ENCODE measurements at places on chromosomes 1 and 21.

- DNase-seq: no peak
These were observed 36.9 kb upstream of the OR2B11 start for GRCh38 chr1:247494767-247495166.

DNA sequence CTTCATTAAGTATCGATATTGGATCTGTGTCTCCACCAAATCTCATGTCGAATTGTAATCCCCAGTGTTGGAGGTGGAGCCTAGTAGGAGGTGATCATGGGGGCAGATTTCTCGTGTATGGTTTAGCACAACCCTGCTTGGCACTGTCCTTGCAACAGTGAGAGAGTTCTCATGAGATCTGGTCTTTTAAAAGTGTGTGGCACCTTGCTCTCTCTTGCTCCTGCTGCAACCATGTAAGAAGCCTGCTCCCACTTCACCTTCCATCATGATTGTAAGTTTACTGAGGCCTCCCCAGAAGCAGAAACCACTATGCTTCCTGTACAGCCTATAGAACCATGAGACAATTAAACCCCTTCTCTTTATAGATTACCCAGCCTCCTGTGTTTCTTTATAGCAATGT, 424.4 kb downstream of the NPHP4 start:
- DNase-seq: no peak

DNA sequence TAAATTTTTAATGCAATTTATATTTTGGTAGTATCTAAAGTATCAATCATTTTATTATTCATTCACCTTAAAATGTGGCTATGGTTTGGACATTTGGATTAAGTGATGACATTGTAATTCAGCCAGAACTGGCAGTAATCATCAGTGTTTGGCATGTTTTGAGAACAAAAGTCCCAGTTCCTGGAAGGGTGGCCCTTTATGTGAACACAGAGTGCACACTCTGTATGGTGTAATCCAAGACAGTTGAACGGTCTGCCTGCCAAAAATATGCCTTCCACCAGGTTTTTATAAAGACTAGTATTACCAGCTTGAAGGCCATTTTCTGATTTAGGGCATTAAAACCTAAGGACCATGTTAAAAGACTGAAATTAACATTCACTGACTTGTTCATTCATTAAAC, 448.7 kb downstream of the LTN1 start:
- DNase-seq: no peak

GRCh38 chr1:160243767-160244166, 18.6 kb downstream of the DCAF8 start:
- DNase-seq: no peak

DNA sequence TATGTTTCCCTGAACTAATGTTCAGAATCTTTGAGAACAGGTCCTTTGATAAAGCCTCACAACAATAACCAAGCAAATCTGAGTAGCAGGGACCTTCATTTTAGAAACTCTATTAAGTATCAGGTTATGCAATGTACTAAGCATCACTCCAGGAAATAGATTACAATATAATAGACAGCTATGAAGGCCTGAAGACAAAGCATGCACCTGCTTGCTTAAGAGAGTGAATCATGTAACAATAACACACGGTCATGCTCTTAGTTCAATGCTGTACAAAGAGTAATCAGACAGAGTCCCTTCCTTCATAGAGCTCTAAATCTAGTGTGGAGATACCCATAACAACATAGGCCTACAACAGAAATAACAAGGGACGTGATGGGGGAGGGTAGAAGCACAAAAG, 8.1 kb upstream of the CMPK1 start:
- no peak for DNase-seq

DNA sequence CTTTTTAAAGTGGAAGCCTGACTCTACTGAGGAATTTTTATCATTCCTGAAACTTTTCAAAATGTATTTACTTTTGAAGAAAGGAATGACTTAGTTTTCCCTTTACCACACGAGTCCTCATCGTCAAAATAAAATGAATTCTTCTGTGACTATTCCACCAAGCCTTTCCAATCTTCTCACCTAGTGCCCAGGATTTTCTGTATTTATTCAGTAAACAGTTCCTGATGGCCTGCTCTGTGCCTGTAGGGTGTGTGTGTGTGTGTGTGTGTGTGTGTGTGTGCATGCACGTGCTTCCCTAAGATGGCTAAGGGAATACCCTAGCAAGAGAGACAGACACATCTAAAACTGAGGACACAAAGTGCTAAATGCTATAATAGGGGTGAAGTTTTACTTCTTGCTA, 395.0 kb upstream of the USP24 start:
- DNase-seq: no peak

DNA sequence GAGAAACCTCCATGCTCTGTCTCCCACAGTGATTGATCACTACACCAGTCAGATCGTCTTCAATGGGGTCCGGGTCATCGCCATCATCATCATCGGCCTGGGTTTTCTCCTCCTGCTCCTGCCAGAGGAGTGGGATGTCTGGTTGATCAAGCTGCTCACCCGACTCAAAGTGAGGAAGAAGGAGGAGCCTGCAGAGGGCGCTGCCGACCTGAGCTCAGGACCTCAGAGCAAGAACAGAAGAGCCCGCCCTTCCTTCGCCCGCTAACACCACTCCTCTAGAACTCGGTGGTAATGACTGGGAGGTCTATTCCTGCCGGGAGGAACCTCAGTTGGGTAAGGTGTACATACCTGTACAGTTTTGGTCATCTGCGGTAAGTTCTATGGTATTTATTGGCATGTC, 50.3 kb upstream of the COA6 start:
- no peak for DNase-seq

- DNase-seq: no peak
These were observed 22.0 kb downstream of the CLIC6 start for GRCh38 chr21:34690793-34691175.

DNA sequence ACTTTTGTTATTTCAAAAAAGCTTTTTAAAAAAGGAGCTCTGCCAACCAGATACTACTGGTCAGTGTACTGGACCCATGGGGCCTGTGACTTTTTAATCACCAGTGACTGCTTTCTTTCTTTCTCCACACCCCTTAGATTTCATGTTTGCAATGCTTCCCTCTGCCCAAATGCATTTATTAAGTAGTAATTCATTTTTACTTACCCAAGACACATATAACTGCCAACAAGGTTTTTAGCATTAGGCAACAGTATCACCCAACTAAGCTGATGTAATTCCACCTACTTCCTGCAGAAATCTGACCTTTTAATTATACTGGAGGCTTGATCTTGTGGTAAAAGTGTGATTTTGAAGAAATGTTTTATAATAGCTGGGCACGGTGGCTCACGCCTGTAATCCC, 12.5 kb downstream of the MECR start:
- DNase-seq: no peak

DNA sequence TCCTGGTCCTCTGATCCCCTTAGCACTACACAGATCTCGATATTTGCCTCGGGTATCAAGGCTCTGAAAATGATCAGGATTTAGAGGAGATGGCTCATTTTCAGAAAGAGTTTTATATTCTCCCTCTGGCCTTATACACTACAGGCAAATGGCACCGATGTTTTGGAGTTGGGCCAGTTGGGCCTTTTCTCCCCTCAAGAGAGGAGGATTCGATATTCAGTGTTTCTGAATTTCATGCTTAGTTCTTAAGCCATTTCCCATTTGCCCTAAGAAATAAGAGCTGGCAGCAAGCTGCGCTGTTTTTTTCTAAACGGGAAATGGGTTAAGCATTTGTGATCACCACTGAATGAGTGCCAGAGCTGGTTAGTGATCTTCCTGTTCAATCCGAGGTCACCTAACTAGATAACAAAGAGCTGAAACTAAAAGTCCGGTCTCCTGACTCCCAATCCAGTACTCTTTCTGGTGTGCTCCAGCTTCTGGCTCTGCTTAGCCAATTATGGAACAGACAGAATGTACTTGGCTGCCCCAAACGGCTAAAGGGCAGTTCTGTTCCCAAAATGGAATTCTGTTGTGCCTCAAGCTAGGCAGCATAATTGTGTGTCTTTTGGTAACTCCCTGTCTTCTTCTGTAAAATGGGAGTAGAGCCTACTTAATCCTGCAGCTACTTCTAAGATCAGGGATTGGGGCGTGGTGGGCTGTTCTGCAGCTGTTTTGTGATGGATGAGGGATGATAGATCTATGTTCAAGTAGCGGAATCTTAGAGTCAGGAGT, 1.2 kb upstream of the CPT2 start:
- DNase-seq: no peak

GRCh38 chr1:212415107-212415841, 588 bp upstream of the PACC1 start:
- no peak for DNase-seq

DNA sequence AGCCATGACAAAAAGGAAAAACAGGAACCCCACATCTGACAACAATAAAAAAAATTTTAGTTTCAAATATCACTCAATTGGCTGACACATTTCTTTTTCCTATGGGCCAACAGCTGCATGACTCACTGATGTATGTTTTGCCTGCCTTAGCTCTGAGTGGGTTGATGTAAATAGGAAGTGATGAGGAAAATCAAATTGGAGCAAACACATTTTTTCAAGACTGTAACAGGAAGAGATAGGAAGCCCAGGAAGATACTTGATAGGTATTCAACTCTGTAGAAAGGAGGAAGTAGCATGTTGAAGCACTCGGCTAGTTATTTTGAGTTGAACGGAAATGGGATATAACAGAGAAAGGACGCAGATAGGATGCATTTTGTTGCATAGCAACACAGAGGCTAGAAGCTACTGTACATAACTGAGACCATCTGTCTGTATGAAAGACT, 168.0 kb upstream of the NR5A2 start:
- DNase-seq: no peak

DNA sequence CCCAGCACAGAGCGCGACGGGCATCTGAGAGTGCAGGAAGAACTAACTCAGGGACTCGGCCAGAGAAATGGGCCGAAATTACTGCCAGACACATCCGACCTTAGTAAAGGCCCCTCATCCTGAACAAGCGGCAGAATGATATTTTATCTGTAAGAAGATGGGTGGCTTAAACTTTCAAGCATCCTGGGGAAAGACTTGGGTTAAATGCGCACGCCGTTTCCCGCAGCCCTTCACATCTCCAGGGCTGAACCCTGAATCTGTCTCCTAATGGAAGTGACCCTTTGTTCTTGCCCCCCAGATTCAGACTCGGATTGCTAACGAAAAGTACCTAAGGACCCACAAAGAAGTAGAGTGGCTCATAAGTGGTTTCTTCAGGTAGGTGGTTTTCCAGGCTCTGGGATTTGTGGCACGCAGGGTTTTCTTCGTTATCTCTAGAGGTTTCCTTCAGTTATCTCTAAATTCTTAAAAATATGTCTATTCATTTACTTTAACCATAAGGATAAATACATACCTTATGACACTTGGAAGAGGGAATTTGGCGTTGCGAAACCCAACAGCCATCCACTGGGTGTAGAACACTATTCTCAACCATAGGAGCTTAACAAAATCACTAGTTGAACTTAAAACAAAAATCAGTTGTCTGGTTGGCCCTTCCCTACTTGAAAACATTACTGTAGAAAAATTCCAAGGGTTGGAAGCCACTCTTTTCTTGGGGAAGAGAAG, 627 bp downstream of the RIIAD1 start:
- DNase-seq: no peak

- DNase-seq: no peak
These were observed 29.1 kb upstream of the TRABD2B start for GRCh38 chr1:48026275-48026674.

DNA sequence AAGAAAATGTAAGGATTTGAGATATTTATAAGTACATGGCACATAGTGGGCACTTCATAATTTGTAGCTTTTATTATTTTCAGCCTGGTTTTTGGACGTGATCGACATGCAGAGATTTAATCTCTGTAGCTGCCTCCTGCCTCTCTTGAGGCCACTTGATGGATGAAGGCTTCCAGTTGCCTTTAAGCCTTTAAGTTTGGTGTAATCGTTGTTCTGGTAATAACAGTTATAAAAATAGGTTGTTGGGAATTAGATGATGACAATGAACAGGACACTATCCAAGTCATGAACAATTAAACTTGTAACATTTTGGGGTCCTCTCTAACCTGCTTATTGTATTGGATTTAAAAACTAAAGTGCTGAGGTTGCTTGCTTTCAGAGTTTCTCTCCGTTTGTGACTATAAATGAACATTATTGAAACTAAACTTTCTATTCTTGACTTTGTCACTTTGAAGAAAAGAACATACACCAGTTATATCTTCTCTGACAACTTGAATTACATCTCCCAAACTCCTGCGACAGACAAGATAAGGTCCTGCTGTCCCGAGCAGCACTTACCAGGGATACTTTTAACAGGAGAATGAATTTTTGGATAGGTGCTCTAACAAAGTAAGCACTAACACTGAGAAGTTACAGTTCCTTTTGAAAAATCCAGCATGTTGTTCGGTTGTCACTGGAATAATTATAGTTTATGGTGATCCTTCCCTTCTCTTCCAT, 295.0 kb downstream of the NFIA start:
- DNase-seq: no peak

DNA sequence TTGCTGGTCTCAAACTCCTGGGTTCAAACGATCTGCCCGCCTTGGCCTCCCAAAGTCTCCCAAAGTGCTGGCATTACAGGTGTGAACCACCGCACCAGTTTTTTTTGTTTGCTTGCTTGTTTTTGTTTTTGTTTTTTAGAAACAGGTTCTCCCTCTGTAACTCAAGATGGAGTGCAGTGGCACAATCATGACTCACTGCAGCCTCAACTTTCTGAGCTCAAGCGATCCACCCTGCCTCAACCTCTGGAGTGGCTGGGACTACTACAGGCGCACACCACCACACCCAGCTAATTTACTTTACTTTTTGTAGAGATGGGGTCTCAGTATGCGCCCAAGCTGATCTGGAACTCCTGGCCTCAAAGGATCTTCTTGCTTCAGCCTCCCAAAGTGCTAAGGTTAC, 47.3 kb upstream of the USP1 start:
- no peak for DNase-seq

- DNase-seq: no peak
These were observed 129.1 kb downstream of the PIK3R3 start for GRCh38 chr1:46003315-46003714.

GRCh38 chr21:36630485-36631206, 68.3 kb upstream of the SIM2 start:
- no peak for DNase-seq

DNA sequence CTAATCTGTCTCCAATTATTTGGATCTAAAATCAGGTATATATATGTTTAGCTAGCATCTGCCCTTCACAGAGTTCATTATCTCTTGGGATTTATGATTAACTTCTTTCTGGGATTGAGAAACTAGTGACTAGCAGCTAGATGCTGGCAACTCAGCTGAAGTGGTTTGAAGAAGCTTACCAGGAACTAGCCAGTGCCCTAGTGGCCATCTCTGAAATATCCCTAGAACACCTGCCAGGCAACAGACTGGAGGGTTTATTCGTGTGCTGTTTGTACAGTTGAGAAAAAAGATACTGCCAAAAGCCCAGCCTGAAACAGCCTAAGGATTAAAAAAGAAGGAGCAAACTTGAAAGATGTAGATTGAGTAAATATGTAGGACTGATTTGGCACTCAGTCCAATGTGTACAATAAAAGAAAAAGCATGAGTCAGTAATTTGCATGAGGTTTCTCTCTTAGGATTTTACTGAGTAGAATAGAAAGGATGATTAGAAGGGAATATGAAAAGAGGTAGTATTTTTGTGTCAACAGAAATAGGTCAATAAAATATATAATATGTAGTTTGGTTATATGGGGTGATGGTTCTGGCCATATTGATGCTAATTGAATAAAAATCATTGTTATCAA, 1144.6 kb upstream of the ADGRL2 start:
- DNase-seq: no peak

Measured in RWPE2 (cell line).